ENCODE measurements at places on chromosomes 13 and 19.

- no peak for DNase-seq
Measured at GRCh38 chr19:48804496-48804895, 6.3 kb downstream of the BCAT2 start.

GRCh38 chr13:27466513-27466912 is 16.1 kb upstream of the MTIF3 start:
- peak; percentile 32 for DNase-seq

DNA sequence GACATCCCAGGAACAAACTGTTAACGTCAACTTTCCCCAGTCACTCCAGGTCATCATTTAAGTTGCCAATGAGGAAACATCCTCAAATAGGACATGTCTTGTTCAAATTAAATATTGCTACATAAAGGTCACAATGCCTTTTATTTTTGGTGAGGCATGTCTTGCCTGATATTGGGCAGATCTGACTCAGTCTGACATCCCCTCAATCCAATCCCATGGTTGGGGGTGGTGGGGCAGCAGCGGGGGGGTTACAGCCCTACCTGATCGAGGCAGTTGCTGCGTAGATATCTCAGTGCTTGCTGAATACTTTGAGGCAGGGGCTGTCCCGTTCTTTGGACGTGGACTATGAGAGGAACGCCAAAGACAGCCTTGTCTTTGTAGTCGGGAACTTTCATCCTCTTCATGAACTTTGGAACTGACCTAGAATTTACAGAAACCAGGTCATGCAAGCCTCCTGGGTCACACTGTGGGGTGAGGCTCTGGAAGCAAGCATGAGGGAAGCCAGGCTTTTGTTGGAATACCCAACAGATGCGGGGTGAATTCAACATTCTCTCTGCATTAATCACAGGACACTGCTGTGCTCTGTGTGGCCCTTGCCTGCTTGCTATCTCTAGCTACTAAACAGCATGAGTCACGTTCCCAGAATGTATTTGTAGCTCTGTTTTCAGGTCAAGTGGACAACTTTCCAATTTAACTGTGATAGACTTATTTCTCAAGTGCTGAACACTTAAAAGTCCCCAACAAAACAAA is 109.8 kb downstream of the KL start:
- DNase-seq, result no peak

GRCh38 chr13:112693831-112694497 is 4.1 kb downstream of the ATP11A start:
- no peak for DNase-seq

- DNase-seq, result no peak
Measured at GRCh38 chr13:52885141-52885540, 36.7 kb upstream of the PCDH8 start.

DNA sequence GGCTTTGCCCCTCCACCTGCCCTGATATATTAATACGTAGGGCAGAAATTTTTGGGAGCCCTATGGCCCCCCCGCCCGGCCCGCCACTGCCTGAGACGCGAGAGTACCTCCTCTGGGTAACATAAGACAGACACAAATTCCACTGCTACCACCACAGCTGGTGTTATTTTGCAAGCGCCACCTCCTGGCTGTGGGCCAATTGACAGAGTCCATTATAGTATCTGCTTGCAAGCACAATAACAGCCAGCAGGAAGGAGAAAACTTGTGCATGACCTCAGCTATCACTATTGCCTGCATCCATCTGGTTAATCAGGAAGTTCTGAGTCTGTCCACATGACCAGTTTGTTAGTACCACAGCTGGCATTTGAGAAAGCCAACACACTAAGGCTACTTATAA is 25.3 kb upstream of the OR10H2 start:
- peak; percentile 27 for DNase-seq

GRCh38 chr19:40055832-40056504 is at the start of gene ZNF780B:
TSS of gene ZNF780B (minus strand) at chr19:40056231. CDS start at chr19:40050332, 5,899 bp downstream.
- peak; percentile 12 for DNase-seq

GRCh38 chr13:44676534-44676933 is 100.4 kb upstream of the TSC22D1 start:
- no peak for DNase-seq

DNA sequence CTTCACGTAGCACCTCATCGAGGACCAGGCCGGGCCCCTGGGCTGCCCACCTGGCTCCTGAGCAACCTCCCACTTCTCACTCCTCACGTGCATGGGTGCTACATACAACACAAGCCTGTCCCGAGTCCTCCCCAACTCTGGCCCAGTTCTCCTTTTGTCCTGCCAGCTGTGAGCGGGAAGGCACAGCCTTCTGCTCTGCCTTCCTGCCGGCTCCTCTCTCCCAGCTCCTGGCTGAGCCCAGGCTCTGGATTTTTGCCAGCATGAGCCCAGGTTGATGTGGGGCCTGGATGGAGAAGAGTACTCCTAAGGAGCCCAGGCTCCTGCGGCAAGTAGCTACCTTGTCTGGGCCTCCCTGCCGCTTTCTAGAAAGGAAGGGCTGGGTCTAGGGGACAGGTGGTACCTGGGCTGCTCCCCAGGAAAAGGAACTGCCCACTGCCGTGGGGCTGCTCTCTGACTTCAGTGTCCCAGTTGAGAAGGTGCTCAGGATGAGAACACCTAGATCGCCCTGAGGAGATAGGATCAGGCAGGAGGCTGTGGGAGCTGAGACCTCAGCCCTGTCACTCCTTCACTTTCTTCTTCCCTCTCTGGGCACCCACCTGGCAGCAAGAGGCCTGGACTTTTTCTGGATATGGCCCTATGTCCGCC is 23.6 kb downstream of the LYL1 start:
- DNase-seq, result peak; percentile 51

- no peak for DNase-seq
Measured at GRCh38 chr19:50693064-50693975, 26.3 kb downstream of the SHANK1 start.

- no peak for DNase-seq
Measured at GRCh38 chr19:10566658-10567410, 1.0 kb upstream of the KRI1 start.

GRCh38 chr13:42997381-42997780 is 5.3 kb upstream of the EPSTI1 start:
- DNase-seq, result no peak

DNA sequence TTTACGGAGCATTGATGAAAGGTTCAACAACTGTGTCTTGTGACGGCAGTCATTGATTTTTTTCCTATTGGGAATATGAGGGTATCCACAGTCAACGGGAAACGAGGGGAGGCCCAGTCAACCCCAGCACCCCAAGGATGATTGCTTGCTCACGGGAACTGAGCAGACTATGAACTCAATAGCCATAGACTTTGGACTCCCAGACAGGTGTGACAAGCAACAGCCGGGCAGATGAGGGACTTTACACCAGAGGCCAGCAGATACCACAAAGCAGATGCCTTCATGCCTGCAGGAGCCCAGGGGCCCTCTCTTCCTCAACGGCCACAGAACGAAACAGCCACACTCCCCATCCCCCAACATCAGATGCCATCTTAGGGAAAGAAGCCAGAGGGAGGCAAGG is 80.3 kb upstream of the FLT1 start:
- no peak for DNase-seq

DNA sequence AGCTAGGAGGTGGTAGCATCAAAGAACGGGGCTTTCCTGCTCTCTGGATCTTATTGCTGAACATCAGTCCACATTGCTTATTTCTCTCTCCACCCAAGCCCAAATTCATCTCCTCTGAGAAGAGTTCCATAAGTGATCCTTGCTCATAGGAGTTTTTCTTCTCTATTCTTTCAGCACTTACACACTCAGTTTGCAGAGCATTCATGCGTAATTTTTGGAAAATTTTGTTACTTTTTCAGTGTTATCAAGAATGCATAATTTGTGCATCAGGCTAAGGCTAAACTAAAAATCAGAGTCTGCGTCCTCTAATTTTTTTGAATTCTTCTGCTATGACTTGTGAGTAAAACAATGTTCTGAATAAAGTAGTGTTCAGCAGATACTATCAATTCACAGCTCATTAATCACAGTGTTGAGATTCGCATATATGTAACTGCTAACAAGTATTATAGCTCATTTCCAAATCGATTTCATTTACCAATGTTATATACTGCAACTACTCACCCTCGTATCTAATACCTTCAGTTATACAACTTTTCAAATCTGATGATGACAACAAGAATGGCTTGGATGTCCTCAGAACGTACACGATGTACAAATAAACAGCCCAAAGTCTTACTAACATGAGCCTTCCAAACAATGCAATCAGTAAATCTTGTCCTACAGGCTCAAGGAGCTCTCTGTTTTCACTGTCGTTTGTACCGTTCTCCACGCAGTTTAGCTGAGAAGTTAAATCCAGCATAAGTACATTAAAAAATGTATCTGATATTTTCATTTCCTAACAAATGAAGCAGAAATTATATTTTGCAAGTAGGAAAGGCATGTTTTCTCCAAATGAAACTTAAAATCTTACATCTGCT is 36.4 kb upstream of the STARD13 start:
- DNase-seq, result no peak

GRCh38 chr13:46834657-46835056 is 37.7 kb upstream of the ESD start:
- no peak for DNase-seq

GRCh38 chr13:21453387-21454081 is 5.6 kb downstream of the ZDHHC20 start:
- DNase-seq, result no peak

- no peak for DNase-seq
Measured at GRCh38 chr13:109584844-109585361, 201.5 kb downstream of the IRS2 start.

Data from COR-L47 (cell line).